ENCODE measurements at places on chromosomes 3 and 15. TPM values are rescaled to one million over a fixed set of nuclear protein-coding genes. Genes with fewer than 3 reads are reported as not detected.

- DNase-seq = no peak
These were observed 91.6 kb downstream of the IQSEC1 start for GRCh38 chr3:12981306-12982275.

DNA sequence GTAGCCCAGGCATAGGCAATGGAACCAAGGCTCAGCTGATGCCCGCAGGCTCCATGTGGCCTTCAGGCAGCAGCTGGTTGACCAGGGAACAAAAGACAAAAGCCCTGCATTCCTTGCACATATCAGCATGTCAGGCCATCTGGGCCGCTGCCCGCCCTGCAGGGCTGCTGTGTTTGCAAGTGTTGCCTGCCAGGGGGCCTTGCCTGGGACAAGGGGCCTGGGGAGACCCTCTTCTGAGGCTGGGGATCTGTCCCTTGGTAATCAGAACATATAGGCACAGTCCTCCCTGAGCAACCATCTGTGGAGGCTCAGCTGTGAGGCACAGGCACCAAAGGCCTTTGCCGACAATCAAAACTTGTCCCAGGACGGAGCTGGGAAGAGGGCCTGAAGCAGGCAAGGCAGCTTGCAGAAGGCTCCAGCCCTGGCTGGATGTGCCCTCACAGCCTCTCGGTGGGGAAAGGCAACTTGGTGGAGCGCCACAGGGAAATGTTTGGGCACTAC lies 138.2 kb downstream of the TPRA1 start:
- DNase-seq = no peak

DNA sequence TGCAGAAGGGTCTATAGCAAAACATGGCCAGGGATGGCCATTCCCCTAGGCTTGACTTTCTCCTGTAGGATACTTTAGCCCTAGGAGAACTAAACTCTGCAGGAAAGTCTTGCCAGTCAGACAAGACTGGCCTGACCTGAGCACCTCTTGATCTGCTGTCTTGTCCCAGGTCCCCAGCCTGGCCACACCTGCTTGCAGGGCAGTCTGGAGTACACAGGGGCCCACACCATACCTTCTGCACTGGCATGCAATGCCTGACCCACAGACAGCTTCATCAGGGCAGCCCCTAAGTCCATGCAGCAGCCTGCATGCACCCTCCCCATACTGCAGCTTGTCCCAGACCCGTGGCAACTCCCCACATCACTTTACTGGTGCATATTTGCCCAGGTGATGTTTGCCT lies 204.6 kb downstream of the LRRC3B start:
- DNase-seq = no peak

GRCh38 chr3:95312650-95313049 lies 1249.8 kb downstream of the NSUN3 start:
- DNase-seq = no peak

The RAP2B gene
- 13.5 TPM for total RNA-seq

The PSTPIP1 gene
- 3.9 TPM for total RNA-seq

The FRMD4B gene
- total RNA-seq = 31.1 TPM

All from breast epithelium (tissue), 4 donors.